Right ventricle myocardium superior (tissue), 1 donor: ENCODE measurements at places on chromosomes 7 and 10. TPM values are rescaled to one million over a fixed set of nuclear protein-coding genes. Genes with fewer than 3 reads are reported as not detected.

COBL gene
- total RNA-seq, result 76.5 TPM

CPED1 gene
- total RNA-seq, result 26.2 TPM

DNA sequence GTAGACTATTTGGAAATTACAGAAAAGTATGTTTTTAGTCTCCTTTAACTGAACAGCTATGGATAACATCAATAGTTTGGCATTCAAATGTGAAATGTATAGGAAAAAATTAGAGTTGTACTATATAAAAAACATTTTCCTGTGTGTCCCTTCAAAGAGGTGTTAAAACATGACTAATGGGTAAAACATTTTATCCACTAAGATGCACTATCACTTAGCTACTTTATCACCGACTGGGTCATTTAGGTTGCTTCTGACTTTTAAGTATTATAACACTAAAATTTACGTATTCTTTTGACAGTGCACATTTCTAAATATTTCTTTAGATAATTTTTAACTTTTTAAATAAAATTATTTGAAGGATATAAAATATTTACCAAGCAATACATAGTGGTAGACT is 77.6 kb downstream of the UBE2H start:
- DNase-seq, result no peak

DNA sequence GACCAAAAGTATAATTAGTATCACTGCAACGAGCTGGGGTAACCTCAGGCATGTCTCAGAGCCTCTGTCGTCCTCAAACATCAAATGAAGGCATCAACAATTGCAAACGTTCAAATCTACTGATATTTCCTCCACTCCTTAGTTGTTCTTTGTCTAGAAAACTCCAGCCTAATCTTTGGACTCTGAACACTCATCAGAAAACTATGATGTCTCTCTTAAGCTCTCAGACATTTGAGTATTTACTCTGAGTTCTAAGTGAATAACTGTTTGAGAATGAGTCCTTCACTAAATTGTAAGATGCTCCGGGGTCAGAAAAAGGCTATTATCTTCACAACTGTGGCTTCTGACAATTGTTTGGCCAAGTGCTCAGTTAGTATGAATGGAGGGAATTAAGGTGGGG is 536.4 kb downstream of the NRG3 start:
- no peak for DNase-seq

DNA sequence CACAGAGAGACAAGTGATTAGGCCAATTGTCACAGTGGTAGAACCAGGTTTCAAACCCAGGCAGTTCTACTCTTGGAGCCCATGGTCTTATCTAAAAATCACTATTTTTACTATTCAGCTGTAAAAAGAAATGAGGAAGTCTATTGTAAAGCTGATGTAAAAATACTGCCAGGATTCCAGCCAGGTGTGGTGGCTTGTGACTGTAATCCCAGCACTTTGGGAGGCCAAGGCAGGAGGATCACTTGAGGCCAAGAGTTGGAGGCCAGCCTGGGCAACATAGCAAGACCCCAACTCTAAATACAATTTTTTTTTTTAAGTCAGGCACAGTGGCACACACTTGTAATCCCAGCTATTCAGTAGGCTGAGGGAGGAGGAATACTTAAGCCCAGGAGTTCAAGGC is 40.4 kb downstream of the HIP1 start:
- no peak for DNase-seq

DNA sequence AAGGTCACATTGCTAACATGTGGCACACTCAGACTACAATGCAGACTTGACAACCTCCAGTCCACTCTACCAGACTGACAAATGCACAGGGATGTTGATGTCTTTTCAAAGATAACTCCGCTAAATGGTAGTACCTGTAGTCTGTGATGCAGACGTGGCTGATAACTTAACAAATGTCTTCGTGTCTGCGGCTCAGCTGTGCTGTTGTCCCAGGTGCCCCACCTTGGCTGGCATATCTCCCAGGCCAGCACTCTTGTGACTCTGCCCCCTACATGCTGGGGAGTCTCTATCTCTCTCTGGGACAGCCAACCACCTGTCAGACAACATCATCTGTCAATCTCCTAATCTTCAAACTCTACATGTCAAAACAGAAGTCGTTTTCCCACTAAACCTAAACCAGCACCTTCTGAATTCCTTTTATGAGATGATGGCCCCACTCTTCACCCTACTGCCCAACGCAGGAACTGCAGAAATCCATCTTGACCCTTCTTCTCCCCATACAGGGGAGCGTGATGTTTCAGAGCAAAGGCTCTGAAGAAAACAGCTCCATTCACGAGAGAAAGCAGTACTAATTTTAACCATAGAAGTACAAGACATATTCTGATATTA is 156.4 kb downstream of the USP6NL start:
- no peak for DNase-seq

GRCh38 chr10:51006686-51007085 is 67.6 kb upstream of the PRKG1 start:
- DNase-seq, result no peak

GRCh38 chr7:47907981-47908616 is 40.2 kb downstream of the PKD1L1 start:
- DNase-seq, result no peak
